ENCODE measurements at places on chromosomes 1 and 21.
A peak's percentile ranks its signal among the peaks of the same experiment; 100 is the strongest.

- DNase-seq = no peak
Observed at GRCh38 chr1:63907051-63907450, 133.2 kb downstream of the ROR1 start.

DNA sequence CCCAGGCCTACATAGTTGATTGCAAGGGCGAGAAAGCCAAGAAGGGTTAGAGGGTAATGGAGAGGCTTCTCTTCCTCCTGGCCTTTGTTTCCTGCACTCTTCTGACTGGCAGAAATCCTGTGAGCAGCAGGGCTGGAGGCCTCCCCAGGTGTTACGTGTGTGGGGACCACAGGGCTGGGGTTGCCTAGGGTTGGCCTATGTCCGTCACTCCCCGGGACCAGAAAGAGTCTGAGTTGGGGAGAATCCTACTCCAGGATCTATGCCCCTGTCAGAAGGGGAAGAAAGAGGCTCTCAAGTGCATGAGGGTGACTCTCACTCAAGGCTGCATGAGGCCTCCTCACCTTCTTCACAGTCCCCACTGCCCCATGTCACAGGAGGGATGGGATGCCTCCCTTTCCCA is 38.5 kb downstream of the IGFN1 start:
- no peak for DNase-seq

DNA sequence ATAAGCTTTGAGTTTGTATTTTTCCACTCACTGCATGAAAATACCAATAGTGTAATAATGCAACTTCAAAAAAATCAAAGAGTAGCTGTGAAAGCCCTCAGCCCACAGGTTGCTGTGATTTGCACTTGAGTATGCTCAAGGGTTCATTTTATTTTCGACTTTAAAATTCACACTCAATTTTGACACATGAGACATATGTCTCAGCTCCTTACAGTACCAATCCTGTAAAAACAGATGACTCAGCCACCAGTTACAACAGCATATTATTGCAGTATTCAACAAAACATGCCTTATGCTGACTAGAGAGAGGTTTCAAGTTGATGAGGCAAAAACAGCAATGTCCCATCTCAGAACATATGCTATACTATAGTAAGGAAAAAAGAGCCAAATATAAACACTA is 66.1 kb downstream of the CYYR1 start:
- peak; percentile 71 for DNase-seq

DNA sequence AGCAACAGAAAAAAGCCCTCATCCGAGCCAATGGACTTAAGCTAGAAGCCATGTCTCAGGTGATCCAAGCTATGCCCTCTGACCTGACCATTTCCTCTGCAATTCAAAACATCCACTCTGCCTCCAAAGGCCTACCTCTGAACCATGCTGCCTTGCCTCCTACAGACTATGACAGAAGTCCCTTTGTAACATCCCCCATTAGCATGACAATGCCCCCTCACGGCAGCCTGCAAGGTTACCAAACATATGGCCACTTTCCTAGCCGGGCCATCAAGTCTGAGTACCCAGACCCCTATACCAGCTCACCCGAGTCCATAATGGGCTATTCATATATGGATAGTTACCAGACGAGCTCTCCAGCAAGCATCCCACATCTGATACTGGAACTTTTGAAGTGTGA is 20.7 kb downstream of the NR5A2 start:
- no peak for DNase-seq

DNA sequence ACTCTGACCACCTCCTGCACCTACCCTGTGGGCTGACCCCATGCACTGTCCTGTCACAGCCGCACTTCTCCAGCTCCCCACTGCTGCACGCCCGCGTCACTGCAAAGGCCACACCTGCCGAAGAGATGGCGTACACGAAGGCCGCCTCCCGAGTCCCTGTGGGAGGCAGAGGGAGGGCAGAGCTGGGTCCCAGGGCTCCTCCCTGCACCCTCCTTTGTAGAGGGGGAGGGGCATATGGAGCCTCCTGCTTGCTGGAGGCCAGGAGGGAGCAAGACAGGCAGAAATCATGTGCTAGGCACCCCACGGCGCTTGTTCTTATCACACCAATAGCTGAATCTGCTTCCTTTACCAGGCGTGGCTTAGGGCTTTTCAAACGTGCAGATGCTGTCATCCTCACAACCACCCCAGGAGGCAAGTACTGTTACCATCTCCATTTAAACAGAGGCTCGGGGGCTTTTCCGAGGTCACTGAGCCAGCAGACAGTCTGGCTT is 21.4 kb downstream of the WNT4 start:
- peak; percentile 91 for DNase-seq

DNA sequence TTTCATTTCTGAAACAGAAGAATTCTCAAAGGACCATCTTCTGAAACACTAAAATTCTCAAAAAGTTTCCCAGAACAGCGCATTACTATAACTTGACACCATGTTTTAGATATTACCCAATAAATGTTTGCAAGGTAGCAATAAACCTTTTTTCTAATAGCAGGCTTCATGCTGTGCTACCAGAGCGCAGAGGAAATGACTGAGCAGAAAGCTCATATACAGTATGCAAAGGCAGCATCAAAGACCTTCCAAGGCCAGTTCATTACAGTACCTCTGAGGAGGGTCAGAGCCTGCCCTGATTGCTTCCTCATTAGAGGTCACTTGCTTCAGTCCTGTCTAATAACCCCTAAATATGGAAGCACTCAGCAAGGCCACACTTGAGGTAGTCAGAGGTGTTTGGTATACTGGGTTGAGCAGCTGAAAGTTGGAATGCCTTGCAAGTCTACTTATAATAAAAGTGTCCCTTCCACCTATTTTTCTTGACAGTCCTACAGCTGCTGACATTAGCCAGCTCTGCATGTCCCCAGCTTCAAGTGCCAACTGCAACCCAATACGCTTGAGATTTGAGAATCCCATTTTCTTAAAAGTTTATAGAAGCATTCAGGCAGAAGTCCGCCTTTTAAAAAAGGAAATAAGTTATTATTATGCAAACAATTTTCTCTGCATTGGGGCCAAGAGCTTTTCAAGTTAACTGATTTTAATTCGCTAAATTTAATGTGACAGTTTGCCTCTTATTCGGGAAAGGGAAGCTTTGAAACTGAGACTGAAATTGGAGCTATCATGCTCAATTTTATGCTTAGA is 207.2 kb downstream of the ZC3H11B start:
- peak; percentile 42 for DNase-seq

DNA sequence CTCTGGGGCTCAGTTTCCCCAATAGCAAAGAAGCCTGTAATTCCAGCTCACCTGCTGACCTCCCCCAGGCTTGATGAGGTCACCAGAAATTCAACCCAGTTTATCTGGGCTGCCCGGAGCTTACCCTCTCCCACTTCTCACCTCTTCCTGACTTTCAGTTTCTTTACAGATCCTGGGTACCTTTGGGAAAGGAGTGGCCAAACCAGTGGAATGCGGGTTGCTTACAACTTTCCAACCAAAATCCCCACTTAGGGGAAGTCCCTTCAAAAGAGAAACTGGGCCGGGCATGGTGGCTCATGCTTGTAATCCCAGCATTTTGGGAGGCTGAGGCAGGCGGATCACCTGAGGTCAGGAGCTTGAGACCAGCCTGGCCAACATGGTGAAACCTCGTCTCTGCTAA is 5.9 kb upstream of the MARCKSL1 start:
- DNase-seq = no peak

GRCh38 chr1:243841507-243841906 is 8.5 kb downstream of the AKT3 start:
- DNase-seq = no peak

DNA sequence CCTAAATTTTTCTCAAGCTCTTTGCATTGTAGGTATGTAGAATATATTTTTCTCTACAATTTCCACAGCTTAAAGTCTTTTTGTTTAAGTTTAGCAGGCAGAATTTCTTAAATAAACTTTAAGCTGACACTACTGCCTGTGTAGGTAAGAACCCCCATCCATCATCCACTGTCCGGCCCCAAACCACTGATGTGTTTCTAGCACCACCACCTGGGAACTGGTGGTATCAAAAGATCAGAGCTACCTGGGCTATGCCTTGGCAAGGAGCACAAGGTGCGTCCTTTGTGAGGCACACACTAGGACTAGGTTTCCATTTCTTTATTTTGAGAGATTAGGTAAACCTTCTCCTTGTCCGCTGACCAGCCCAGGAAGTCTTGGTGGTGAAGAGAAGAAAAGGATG is 10.5 kb upstream of the LELP1 start:
- peak; percentile 11 for DNase-seq

- DNase-seq = no peak
Observed at GRCh38 chr1:66231217-66231616, 302.7 kb upstream of the SGIP1 start.

DNA sequence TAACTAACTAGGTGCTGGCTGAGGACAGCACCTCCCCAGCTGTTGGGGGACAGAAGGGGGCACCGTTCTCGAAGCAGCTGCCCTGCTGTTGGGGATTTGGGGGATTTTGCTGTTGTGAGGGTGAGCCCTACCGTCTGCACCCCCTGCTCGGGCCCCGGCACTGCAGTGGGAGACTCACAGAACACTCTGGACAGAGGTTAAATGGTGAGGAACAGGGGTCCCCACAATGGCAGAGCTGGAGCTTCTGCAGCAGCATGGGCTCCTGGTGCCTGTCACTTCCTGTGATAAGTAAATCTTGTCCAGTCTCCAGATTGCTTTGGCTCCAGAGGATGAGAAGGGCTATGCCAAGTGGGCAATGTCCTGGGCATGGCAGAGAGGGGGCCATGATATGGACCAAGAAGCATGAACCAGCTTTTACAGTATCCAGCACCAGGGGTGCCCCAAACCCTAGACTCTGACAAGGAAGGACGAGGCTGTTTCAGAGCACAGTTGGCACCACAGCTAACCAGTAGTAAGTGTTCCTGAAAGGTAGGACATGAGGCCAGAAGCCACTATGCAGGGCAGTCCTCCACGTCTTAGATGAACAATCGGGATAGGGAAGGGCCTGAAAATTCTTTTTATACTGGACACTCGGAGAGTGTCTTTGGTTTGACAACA is 365.1 kb upstream of the VAMP3 start:
- DNase-seq = no peak

GRCh38 chr1:103788377-103788776 is 38.7 kb downstream of the AMY1C start:
- DNase-seq = peak; percentile 4

DNA sequence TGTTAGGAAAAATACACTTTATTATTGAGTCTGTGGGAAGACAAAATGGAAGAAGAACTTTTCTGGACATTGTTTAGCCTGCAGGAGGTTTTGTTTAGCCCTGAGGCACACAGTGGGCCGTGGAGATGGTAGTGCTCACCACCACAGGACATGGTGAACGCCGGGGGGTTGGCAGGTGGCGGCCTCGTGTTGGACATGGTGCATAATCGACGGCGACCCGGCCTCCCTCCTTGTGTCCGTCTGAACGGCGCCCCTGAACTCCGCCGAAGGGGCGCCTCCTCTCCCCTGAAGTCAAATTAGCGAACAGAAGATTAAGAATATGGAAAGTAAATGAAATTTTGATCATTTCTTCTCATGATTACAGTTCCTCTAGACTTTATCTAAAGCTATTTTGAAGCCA is 126.4 kb downstream of the PCBP3 start:
- DNase-seq = no peak

DNA sequence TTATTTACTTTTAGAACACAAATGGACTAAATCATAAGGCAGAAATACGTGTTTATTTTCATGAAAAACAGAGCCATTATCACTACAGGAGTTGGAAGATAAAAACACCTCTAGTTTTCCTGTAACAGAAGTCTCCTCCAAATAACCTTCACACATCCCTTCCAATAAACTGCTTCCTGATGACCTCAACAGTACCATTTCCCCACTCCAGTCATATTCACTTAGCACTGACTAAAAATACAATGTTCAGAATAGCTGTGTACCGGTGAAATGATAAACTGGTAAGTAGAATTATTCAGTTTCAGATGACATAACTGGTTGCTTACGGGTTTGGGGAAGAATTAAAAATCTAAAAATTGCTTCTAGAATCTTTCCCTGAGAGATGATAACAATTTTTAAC is 137.9 kb downstream of the DENND1B start:
- DNase-seq = no peak

- DNase-seq = no peak
Observed at GRCh38 chr1:233675893-233676292, 62.0 kb downstream of the KCNK1 start.

GRCh38 chr21:37184784-37185593 is 82.1 kb downstream of the VPS26C start:
- no peak for DNase-seq

DNA sequence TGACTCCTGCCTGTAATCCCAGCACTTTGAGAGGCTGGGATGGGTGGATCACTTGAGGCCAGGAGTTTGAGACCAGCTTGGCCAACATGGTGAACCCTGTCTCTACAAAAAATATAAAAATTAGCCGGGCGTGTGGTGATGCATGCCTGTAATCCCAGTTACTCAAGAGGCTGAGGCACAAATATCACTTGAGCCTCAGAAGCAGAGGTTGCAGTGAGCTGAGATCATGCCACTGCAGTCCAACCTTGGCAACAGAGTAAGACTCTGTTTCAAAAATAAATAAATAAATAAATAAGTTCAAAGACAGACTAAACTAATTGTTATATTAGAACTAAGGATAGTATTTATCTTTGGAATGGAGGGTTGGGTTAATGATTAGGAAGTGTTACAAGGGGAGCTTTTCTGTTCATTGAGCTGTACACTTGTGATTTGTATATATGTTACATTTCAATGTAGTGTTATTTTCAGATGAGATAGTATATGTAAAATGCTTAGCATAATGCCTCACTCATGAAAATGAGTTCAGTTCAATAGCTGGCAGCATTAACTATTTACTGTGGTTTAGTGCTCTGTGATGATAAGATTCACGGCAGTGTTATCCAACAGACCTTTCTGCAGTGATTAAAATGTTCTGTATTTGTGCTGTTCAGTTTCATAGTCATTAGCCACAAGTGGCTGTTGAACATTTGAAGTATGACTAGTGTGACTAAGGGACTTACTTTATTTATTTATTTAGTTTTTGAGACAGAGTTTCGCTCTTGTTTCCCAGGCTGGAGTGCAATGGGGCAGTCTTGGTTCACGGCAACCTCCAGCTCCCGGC is 47.7 kb downstream of the OSBPL9 start:
- no peak for DNase-seq

GRCh38 chr1:31717341-31717740 is 13.5 kb upstream of the COL16A1 start:
- DNase-seq = no peak

GRCh38 chr1:29454616-29455380 is 218.5 kb downstream of the PTPRU start:
- DNase-seq = no peak

- no peak for DNase-seq
Observed at GRCh38 chr1:245679821-245680780, 525.3 kb downstream of the KIF26B start.
